ENCODE measurements at places on chromosomes 7 and 10.

GRCh38 chr7:24825931-24826661, 68.8 kb upstream of the GSDME start:
- no peak for DNase-seq

DNA sequence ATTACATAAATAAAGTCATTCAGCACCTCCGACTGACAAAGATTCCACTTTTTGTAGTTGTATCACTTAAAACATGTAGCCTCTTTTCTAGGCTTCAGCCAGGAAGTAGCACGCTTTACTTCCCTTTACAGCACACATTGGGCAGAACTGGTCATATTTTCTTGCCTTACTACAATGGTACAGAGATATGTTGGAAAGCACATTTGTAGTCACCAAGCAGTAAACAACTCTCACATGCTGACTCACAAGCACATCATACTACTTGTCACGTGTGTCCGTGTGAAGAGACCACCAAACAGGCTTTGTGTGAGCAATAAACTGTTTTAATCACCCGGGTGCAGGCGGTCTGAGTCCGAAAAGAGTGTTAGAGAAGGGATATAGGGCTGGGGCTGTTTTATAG, 1071.8 kb downstream of the DNAJB9 start:
- DNase-seq, result no peak

DNA sequence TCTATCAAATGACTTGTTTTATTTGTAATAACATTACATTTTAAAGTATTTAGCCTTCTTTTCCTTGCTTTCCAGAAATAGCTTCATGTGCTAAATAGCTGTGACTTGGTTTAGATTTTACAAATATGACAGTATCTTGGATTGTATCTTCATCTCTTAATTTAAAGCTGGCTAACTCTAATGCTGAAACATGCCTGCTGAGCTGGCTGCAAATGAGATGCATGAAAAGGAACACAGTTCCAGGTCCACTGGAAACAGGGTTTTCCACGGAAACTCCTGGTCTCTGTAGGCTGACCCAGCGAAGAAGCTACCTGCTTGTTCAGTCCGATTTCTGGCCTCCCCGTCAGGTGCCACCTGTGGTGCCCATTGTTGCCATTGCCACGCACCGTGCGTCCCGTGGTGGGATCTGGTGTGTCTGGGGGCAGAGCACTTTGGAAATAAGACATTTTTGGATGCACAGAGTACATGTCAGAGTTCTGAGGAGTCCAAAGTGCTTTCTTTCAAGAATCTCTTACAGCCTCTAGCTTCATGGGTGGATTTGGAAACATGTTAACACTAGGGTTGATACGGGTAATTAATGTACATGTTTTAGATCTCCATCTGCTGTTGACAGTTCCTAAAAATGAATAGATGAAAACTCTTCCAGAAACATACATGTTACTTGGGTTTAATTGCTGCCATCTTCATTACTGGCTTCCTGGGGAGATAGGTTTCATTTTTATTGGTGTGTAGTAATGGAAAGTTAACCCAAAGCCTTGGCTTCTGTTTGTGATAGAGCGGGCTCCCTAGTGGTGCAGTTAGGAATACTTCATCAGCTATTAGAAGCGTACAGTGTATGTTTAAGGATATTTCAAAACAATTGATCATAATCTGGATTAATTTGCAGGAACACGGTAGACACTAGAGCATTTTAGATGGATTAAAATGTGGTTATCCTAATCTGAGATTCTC, 45.0 kb downstream of the SHH start:
- no peak for DNase-seq

- DNase-seq, result no peak
Measured at GRCh38 chr7:90830308-90830707, 234.2 kb downstream of the CDK14 start.

All from DMS79 treated with DMSO at 0.1 percent for 48 hours (cell line).